ENCODE measurements at places on chromosomes 3 and 15.
A peak's percentile ranks its signal among the peaks of the same experiment; 100 is the strongest.

DNA sequence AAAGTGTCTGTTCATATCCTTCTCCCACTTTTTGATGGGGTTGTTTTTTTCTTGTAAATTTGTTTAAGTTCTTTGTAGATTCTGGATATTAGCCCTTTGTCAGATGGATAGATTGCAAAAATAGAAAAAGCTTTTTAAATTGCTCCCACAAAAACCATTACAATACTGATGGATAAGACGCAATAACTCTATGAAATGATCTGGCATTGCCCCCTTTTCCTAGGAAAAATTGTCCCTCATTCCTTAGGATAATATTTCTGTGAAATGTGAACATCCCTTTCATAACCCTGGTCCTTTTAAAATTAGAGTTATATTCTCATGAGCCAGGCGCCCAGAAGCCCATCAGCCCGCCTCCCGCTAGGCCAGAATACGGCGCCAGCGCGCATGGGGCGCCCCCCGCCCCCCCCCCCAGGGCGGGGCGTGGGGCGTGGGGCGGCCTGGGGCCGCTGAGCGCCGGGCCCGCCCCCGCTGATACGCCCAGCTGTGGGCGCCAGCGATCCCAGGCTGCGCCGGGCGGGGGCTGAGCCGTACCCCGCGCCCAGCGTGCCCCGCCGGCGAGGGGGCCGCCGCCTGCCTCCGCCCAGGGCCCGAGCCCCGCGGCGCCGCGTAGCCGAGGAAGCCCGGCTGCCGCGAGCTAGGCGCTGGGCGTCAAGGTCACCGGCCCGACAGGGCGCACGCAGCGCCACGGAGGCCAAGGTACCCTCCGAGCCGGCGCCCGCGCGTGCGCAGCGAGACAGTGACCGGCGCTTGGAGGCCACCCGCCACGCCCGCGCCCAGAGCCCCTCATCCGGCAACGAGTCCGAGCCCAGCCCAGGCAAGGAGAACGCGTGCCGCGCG, 11.1 kb upstream of the ROPN1B start:
- no peak for DNase-seq

DNA sequence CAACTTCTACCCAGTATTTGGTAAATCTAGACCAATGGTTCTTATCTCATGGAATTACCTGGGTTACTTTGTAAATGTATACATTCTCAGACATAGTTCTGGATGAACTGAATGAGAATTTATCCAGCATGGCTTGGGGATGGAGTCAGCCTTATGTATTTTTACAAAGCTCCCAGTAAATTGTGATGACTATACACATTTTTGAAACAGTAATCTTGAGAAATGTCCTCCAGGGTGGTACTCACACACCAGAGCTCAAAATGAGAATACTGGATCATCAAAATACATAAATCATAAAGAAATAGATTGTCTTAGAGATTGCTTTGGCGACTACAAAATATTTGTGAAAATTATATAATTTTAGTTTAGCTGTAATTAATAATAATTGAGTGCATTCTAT, 722.1 kb upstream of the DPPA4 start:
- no peak for DNase-seq

- no peak for DNase-seq
These were observed 21.4 kb upstream of the FSIP1 start for GRCh38 chr15:39804026-39804425.

DNA sequence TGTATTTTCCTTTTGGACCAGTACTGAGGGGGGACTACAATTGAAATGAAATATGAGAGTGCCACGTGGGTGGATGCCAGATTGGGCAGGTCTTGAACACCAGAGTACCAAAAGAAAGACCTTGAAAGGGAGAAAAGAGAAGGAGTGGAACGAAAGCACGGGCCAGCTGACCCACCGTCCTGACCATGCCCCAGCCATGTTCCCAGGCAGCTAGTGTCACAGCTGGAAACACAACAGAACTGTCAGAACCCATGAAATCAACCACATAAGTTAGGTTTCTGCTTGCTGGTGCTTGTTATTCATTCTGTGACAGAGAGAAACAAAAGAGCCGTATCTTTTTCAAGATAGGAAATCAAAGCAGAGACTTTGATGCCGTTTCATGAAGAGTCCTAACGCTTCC, 268.8 kb downstream of the MEX3B start:
- no peak for DNase-seq

- no peak for DNase-seq
These were observed 317.3 kb downstream of the TLE3 start for GRCh38 chr15:69780374-69780773.

- no peak for DNase-seq
These were observed 10.8 kb upstream of the FYCO1 start for GRCh38 chr3:46006238-46007032.

DNA sequence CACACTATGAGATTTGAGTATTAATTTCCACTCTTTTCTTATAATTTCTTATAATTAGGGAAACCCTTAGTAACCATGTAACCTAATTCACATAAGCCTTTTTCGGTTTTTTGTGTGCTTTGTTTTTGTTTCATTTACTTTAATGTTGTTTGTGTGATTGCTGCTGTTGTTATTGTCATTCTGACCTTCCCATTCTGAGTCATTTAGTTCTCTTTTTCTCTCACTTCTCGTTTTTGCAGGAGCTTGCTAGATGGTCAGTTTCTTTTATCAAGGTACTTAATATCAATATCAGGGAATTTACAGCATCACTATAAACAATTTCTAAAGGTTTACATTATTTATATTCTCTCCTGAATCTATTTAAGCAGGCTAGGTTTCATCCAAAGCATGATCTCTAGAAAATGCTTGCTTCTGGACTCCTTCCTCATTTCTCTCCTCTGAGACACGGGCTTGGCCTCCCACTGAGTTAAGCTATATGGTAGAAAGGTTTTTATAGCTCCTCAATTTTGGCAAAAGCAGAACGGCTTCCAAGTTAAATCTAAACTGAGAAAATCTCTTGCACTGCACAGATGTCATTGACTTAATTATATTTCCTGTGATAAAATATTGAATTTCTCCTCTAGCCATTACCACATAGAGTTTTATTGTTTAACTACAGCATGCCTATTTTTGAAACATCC, 534.2 kb downstream of the NSUN3 start:
- no peak for DNase-seq

- DNase-seq = peak; percentile 76
These were observed at the start of gene PLCL2 for GRCh38 chr3:16884748-16885592. Gene PLCL2 (plus strand): TSS chr3:16884955. CDS start chr3:16885040, 85 bp downstream.

DNA sequence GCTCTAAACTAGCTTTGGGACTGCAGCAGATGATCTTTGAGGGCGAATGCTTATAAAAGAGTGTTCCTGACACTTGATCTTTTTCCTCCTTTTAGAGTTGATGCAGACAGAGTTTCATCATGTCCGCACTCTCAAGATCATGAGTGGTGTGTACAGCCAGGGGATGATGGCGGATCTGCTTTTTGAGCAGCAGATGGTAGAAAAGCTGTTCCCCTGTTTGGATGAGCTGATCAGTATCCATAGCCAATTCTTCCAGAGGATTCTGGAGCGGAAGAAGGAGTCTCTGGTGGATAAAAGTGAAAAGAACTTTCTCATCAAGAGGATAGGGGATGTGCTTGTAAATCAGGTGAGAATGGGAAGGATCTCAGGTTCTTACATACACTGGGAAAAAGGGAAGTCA, 75.7 kb downstream of the KLHL25 start:
- DNase-seq = no peak

- DNase-seq = no peak
These were observed 3.3 kb upstream of the SKIC8 start for GRCh38 chr15:78302579-78303312.

DNA sequence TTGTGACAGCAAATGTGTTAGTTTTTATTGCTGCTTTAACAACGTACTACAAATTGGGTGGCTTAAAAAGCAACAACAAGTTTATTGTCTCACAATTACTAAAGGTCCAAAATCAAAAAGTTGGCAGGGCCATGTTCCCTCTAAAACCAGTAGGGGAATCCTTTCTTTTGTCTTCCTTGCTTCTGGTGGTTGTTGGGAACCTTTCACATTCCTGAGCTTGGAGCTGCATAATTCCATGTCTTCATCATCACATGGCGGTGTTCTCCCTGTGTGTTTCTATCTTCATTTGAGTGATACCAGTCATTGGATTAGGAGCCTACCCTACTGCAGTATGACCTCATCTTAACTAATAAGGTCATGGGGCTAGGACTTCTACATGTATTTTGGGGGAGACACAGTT, 7.4 kb downstream of the SPRED1 start:
- no peak for DNase-seq

DNA sequence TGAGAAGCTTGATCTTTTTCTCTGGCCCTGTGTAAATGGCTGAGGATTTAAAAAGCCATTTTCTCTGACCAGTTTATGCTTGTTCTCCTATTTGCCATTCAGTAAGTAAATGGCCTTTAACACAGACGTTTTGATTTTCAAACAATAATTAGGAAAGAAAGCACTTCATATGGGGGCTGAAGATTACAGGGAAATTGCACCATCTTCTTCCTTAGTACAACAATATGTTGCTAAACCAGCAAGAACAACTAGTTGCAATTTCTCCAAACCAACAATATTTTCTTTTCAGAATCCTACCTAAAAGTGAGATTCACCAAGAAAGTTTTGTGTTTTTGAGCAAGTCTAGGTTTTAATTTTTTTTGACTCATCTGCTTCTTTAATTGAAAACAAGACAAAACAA, 80.5 kb upstream of the CCNL1 start:
- no peak for DNase-seq

GRCh38 chr3:20692675-20693074, 506.7 kb upstream of the SGO1 start:
- DNase-seq = no peak

DNA sequence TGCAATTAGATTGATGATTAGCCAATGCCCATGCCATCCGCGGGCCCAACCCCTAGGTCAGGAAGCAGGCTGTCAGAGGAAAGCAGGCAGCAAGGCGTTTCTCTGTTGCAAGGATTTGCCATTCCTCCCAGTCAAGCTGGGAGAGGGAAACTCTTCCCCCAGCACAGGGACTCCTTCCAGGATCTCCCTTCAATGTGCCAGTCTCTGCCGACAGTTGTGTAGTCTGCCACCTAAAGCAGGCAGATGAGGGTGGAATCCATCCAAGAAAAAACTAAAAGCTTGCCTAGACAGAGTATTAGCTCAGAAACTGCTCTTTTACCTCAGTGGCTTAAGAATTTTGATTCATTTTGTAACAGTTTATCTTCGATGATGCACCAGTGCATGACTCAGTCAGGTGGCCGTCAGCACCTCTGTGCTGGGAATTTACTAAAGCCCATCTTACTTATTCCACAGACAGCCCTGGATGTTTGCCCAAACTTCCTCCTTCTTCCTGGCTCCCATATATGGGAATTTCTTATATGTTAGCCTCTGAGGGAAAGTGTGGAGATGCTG, 501.5 kb upstream of the THBS1 start:
- DNase-seq = no peak

DNA sequence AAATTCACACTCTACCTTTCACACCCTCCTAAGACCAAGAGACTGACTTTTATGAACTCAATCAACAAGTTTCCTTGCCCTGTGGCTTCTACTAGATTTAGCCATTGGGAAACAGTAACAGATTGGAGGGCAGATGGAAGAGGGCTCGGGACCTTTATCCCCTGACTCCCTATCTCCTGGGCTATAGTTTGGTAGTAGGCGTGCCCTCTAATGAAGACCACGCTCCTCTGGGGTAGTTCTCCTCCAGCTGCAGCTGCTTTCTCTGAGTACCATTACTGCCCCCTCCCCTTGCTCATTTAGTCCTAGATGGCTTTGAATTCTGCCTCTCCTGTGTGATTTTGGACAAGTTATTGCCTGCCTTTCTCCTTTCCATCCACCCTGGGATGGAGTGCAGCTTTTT, 33.3 kb downstream of the FMN1 start:
- DNase-seq = no peak

GRCh38 chr3:39278616-39278935, 1.3 kb downstream of the CX3CR1 start:
- DNase-seq = no peak

GRCh38 chr3:125025642-125026041, 30.2 kb downstream of the HEG1 start:
- no peak for DNase-seq

GRCh38 chr3:115710799-115711198, 87.5 kb downstream of the GAP43 start:
- no peak for DNase-seq

GRCh38 chr3:47636225-47636624, 57.6 kb upstream of the CSPG5 start:
- no peak for DNase-seq

DNA sequence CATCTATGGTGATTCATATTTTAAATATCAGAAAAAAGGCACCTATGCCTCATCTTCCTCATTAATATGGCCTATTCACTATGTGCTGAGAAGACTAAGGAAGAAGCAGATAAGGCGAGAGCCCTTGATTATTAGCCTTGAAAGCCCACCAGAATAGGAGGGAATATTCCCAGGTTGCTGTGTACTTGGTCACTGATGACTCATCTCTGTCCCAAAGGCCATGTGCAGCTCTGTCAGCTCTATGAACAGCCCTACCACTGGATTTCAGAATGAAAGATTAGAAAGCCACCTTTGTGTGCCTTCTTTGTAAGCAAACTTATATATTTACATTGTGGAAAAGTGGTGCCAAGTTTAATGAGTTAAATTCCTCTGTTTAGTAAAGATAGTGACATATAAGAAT, 211.5 kb downstream of the NFKBIZ start:
- no peak for DNase-seq

GRCh38 chr3:14513566-14514322, 26.4 kb downstream of the GRIP2 start:
- DNase-seq = no peak

GRCh38 chr3:159804726-159805410, 183.8 kb upstream of the IL12A start:
- no peak for DNase-seq

GRCh38 chr3:15342945-15343344, 10.6 kb upstream of the SH3BP5 start:
- no peak for DNase-seq

DNA sequence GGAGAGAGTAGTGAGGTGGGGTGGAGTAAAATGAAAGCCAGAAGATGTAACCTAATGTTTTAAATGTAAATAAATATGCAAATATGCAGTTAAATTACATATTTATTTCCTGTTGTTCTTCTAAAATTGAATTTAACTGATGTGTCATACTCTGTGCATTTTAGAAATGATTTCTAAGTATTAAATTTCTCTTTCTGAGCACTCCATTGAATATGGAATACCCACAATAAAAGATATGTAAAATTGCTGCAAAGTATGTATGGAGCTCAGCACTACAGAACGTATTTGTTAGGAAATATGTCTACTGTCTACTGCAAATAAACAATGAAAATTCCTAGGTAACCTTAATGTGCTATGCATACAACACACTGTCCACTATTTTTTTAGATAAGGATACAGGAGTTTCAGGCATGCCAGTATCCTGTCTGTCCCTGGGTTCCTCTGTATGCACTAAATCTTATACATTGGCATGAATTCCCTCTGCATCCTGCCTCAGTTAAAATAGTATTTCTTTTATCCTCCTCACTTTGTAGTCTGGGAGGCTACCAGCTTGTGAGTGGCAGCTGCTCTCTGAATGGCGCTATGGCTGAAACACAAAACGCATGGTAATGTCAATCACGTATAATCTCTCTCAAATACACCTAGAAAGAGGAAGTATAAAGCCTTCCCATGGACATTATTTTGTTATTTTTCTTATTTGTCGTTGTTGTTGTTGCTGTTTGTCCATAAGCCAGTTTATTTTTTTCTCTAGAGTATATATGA, 579.5 kb downstream of the PYDC2 start:
- DNase-seq = no peak

Measured in CD4-positive, alpha-beta T cell treated with Interleukin-6 at 100 ng/mL for 8 hours (primary cell).